ENCODE measurements at places on chromosomes 4 and X. TPM values are rescaled to one million over a fixed set of nuclear protein-coding genes. Genes with fewer than 3 reads are reported as not detected.

DNA sequence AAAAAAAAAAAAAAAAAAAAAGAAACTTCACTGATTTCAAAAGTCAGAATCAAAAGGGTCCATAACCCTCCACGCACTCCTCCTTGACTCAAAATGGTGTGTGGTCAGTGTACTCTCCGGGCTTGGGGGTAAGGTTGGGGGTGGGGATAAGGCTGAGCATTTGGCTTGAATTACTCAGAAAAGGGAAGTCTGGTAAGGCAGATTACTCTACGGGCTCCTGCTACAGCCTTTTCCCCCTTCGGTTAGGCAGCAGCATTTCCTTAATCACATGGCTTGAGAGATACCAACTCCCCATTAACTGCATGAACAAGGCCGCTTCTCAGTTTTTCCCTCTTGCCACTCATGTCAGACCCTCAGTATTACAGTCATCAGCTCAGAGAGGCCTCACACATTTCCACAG lies 135.4 kb upstream of the DUSP21 start:
- DNase-seq: no peak

GRCh38 chr4:154367659-154368058 lies 123.9 kb downstream of the DCHS2 start:
- DNase-seq: no peak

- no peak for DNase-seq
Observed at GRCh38 chrX:94454606-94455005, 780.6 kb downstream of the FAM133A start.

- no peak for DNase-seq
Observed at GRCh38 chrX:153884136-153884535, 1.8 kb downstream of the L1CAM start.

DNA sequence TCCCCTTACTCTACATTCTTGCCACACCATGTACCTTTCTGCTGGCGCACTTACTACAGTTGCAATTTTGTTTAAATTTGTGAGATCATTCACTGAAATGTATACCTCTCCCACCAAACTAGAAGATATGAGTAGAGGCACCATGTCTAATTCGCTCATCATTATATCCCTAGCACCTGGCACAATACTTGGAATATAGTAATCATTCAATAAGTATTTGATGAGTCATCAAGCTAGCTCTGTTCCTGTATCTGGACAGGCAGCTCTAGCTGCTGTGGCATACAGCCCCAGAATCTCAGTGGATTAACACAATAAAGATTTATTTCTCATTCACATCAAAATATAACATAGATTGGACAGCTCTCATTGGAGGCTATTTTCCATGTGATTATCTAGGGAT lies 245.9 kb downstream of the IDS start:
- DNase-seq: no peak

- no peak for DNase-seq
Observed at GRCh38 chr4:172630280-172630679, 538.3 kb upstream of the GALNT7 start.

- no peak for DNase-seq
Observed at GRCh38 chr4:55386840-55387239, 8.9 kb upstream of the TMEM165 start.

DNA sequence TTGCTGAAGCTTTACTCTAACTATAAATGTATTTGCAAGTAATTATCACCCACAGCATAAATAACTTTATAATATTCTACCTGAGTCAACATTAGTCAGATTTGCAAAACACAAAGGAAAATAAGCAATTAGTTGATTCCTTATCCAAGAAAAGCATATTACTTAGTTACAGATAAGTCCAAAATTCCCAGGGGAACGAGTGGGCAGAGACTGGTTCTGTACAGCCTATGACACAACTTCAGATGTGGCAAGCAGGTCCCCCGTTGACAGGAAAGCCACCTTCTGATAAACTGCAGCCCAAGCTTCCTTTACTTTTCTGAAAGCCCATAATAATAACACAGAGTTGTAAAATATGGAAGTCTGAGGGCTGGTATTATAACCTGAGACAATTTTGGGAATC lies 62.4 kb upstream of the NDP start:
- no peak for DNase-seq

GRCh38 chrX:133776072-133776471 lies 209.3 kb downstream of the GPC3 start:
- no peak for DNase-seq

DNA sequence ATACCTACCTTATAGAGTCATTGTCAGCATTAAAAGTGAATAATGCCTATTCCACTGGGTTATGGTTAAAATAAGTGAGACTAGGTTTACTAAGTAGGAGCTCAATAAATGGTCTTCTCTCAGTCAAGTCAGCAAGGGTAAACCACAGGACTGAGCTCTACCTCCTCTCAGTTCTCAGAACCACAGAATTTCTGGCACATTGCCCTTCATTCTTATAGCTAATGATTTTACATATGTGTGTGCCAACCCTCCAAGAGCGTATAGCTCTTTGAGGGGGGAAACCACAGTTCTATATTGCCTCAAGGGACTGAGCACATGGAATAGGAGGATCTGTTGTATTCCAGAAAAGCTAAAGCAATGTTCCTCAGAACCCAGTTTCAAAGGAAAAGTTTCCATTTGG lies 124.8 kb downstream of the ATG4A start:
- no peak for DNase-seq

DNA sequence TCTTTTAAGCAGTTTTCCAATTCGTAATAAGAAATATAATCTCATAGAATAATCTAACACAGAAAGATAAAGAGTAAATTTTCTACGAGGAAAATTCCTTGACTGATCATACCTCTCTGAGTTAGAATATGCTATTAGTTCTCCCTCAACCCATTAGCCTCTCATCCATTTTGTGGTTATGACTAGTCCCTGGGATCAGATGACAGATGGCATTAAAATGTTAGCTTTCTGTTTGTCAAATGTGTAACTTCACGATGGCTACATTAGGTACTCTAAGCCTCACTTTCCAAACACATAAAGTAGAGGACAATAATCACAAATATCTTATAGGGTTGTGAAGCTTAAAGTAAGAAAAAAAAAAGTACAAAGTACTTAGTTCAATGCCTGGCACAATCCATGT lies 112.2 kb downstream of the ZAR1 start:
- no peak for DNase-seq

GRCh38 chr4:176309046-176309445 lies 10.7 kb upstream of the SPCS3 start:
- no peak for DNase-seq

DNA sequence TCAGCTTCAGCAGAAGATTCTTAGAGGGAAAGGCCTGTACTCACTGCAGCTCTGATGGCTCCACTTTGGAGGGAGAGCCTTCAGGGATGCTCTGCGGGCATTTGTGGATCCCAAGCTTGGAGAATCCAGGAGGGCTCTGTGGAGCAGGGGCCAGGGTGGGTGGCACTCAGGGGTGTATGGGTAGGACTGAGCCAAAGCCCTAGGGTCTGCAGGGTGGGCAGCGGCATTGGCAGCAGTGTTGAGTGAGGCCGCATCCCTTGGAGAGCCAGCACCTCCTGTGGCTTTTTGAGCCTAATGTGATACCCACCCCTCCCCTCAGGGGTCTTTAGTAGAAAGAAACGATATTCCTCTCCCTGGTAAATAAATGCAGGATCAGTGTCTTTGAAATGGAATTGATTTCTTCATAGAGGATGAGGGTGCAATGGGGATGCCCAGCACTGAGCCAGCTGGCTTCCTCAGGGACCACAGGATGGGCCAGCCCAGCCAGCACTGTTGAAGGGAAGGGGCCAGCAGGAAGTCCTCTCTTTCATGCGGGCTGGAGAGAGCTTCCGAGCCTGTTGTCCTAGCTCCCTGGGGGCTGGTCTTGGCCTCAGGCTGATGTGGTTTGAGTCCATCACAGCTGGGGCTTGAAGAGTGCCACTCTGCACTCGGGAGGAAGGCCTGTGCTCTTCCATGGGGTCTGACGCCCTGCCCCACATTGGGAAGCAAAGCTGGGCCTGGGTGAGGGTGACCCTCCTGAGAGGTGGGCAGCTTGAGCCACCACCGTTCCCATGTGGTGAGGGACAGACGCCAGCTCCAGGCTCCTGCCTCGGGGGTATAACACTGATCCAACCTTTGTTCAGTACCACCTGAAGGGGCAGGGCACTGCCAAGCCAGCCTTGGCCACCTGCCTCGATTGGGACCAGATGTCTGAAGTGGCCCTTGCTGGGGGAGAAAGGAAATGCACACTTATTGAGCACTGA lies 49.5 kb downstream of the PSAPL1 start:
- DNase-seq: no peak

- DNase-seq: no peak
Observed at GRCh38 chr4:71607780-71608677, 175.8 kb downstream of the GC start.

DNA sequence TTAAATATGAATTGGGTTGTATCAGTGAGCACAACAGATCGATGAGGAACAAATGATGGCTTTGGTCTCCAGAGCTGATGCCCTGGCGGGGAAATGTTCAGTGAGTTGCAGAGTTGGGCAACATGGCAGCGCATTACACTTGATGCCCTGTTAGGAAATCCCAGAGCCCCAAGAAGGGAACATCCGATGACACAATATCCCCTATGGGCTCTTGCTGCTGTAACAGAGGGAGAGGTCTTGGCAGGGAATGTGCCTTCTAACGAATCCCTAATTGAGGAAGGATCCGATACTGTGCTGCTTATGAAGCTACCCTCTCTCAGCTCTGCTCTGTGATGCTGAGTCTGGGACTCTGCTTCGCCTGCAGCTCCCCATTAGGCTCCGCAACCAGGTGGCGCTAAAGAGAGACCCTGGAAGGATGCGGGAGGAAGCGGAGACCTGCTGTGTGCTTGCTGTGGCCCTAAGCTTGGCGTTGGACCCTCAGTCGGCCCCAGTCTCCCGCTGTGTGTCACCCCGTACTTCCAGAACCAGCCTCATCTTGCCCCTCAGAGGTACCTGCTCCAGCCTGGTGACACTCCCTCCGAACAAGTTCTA lies 38.9 kb downstream of the PDHA1 start:
- peak; percentile 20 for DNase-seq

DNA sequence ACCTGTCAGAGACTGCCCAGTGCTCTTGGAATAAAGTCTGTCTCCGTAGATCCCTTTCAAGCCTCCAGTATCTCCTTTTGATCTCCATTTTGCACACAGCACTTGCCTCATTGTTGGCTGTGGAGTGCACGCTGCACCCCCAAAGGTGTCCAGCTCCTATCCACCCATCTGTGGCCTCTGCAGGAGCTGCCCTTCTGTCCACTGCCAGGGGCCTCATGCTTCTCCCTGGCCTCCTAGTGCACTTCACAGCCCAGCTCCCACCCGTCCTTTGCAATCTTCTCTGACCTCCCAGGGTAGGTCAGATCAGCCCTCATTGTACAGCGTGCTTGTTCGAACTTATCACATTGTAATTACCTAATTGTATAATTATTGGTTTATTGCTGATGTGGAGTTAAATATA lies 18.9 kb downstream of the KIT start:
- DNase-seq: no peak

GRCh38 chrX:57453901-57454300 lies 137.9 kb upstream of the ZXDB start:
- no peak for DNase-seq

DNA sequence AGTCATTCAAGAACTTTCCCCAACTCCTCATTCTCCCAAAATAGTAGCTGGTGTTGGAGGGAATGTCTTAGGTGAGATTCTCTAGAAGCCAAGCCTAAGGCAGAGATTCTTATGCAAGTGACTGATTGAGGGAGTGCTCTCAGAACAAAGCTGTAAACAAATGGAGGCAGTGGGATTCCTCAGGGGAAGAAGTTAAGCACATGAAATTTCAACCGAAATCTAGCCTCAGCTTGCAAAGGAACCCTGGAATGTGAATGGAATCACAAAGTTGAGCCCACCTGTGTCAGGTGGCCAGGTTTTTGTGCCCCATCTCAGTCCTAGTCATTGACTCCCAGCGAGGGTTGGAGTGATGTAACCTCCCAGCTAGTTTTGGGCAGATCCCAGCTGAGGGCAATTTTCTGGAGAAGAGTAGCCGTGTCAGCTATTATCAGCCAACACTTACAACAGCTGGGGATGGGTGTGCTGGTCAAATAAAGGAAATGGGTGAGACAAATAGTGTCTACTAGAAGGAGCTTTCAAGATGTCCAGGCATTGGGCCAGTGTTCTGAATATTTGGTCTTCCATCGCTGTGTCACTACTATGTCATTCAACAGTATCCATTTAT lies 29.7 kb upstream of the FGF2 start:
- DNase-seq: no peak

GRCh38 chrX:115372152-115372551 lies 82.6 kb downstream of the LUZP4 start:
- DNase-seq: peak; percentile 25

DNA sequence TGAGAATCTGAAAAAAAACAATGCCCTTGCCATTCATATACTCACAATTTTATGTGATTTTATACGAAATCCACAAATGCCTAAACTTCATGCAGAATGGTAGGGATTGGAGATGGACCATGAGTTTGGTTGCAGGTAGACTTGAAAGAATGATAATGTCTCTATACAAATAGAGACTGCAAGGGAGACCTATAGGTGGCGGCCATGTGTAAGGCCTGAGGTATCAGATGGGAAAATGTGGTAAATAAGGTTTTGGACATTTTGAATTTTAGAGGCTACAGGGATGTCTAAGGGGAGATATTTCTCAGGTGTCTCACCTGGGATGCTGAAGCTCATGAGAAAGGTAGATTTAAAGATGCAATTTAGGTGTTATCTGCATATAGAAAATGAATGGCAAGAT lies 78.0 kb downstream of the GABRB1 start:
- DNase-seq: no peak

- DNase-seq: no peak
Observed at GRCh38 chr4:47493238-47494123, 8.4 kb downstream of the ATP10D start.

- no peak for DNase-seq
Observed at GRCh38 chrX:22760513-22761057, 239.2 kb upstream of the DDX53 start.

GRCh38 chr4:664713-665231 lies 9.3 kb downstream of the ATP5ME start:
- DNase-seq: no peak

- DNase-seq: no peak
Observed at GRCh38 chr4:119266153-119266552, 53.6 kb downstream of the USP53 start.

- no peak for DNase-seq
Observed at GRCh38 chr4:4945021-4945420, 74.2 kb downstream of the CYTL1 start.

The AADAT gene
- 40.2 TPM for polyA plus RNA-seq

The SRPK3 gene
- 0.73 TPM for polyA plus RNA-seq

The NXF2 gene
- polyA plus RNA-seq: 0.71 TPM

The KCNE5 gene
- polyA plus RNA-seq: 4.8 TPM

The MFAP3L gene
- 23.0 TPM for polyA plus RNA-seq

The CLTRN gene
- 21.4 TPM for polyA plus RNA-seq

The GLRA2 gene
- polyA plus RNA-seq: 0.52 TPM

The MAGIX gene
- 4.3 TPM for polyA plus RNA-seq

The LRCH2 gene
- polyA plus RNA-seq: 15.3 TPM

The PDE5A gene
- polyA plus RNA-seq: 56.0 TPM

The KDM6A gene
- polyA plus RNA-seq: 41.7 TPM

The GALNT7 gene
- polyA plus RNA-seq: 43.4 TPM

The MAPK10 gene
- 89.8 TPM for polyA plus RNA-seq

The IQCM gene
- not detected for polyA plus RNA-seq

The SOD3 gene
- 7.7 TPM for polyA plus RNA-seq

The ADH4 gene
- 0.71 TPM for polyA plus RNA-seq

Data from left kidney (tissue), 8 donors.